Stimulated activated CD8-positive, alpha-beta memory T cell treated with anti-CD3 and anti-CD28 coated beads, Interleukin-7, amount 100 ng/mL, for 1 hour (primary cell): ENCODE measurements at places on chromosomes 1 and 21.

DNA sequence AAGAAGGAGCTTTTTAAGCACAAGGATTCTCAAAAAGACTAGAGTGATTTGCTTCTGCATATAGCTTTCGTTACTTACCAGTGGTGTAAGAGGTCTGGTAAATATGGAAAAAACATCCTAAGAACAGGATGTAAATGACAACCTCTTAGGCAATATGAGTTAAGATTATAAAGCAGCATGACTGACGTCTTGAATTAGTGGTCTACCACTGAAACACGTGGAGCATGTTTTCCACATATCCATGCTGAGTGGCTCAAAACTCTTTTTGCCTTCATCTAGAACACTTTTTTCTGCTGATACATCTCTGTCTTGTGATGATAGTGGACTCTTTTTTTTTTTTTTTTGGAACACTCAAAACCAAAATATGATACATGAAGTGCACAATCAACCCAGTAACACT, 44.6 kb downstream of the RCAN1 start:
- no peak for DNase-seq

GRCh38 chr1:23168079-23168444, 594 bp downstream of the LUZP1 start:
- no peak for DNase-seq

- DNase-seq, result peak; percentile 97
Observed at GRCh38 chr1:153922972-153923925, at the start of gene GATAD2B. GATAD2B (minus strand) TSS chr1:153922972; CDS start chr1:153828347, 94,625 bp downstream.

- no peak for DNase-seq
Observed at GRCh38 chr21:29418813-29419212, 120.1 kb downstream of the BACH1 start.

DNA sequence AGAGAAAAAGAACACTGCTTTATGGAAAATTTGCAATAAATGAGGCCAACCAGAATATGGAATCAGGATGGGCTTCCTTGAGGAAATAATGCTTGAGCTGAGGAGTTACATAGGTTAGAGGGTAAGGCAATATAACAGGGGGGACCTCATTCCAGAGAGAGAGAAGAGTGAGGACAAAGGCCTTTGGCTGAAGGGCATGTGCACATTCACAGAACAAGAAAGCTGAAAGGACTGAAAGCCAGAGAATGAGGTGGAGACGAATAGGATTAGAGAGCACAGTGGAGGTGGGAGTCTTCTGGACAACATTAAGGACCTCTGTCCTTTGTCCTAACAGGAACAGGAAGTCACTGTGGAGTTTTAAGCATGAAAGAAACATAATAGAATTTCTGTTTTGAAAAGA, 60.7 kb upstream of the MROH9 start:
- no peak for DNase-seq

DNA sequence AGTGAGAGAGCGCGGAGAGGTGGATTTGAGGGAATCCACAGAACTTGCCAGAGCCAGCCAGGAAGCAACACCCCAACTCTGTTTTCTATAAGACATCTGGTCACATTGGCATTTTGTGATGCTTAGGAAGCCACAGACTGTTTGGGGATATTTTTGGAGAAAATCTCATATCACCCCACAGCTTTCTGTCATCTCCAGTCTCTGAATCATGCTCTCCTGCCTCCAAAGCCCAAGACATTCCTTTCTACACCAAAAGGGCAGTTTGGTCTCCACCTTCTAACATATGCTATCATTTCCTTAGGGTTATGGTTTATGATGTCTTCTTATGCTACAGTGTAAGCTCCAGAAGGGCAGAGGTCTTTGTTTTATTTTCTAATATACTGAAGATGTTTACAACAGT, 14.4 kb upstream of the BCL10 start:
- DNase-seq, result no peak

- DNase-seq, result no peak
Observed at GRCh38 chr1:2632051-2632430, 775 bp downstream of the MMEL1 start.

GRCh38 chr1:72485801-72486200, 203.5 kb upstream of the NEGR1 start:
- DNase-seq, result no peak

DNA sequence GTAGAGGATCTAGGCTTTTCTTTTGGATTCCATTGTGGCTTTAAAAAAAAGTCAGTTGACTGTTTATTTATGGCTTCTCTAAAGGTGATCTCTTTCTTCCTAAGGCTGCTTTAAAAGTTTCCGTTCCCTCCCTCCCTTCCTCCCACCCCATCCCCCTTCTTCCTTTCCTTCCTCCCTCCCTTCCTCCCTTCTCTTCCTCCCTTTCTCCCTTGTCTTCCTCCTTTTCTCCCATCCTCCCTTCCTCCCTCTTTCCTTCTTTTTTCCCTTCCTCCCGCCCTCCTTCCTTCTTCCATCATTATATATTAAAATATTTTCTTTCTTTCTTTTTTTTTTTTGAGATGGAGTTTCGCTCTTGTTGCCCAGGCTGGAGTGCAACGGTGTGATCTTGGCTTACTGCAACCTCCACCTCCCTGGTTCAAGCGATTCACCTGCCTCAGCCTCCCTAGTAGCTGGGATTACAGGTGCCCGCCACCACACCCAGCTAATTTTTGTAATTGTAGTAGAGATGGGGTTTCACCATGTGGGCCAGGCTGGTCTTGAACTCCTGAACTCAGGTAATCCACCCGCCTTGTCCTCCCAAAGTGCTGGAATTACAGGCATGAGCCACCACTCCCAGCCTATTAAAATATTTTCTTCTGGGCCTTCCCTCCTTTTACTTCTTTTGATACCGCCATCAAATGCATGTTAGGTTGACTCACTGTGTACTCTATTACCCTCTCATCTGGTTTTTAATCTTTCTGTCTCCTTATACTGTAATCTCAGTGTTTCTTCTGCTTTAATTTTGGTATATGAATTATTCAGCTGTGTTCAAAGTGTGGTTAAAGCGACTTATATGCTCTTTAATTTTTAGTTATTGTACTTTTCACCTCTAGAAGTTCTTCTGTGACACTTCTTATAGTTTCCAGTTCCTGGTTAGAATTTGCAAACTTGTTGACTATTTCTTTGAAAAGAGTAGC, 59.2 kb upstream of the ATP5PO start:
- no peak for DNase-seq

- no peak for DNase-seq
Observed at GRCh38 chr1:71918630-71919029, 363.7 kb downstream of the NEGR1 start.
